ENCODE measurements at places on chromosomes 12 and 14. TPM values are rescaled to one million over a fixed set of nuclear protein-coding genes. Genes with fewer than 3 reads are reported as not detected.

CLMN gene
- 6.0 TPM for total RNA-seq

GYS2 gene
- 86.8 TPM for total RNA-seq

IGFBP6 gene
- 13.6 TPM for total RNA-seq

KERA gene
- not detected for total RNA-seq

B3GNT4 gene
- total RNA-seq: not detected

IL26 gene
- not detected for total RNA-seq

OR8S1 gene
- not detected for total RNA-seq

ZBTB42 gene
- total RNA-seq: 5.4 TPM

CD4 gene
- total RNA-seq: 44.8 TPM

TMEM233 gene
- total RNA-seq: 0.05 TPM

RFX4 gene
- not detected for total RNA-seq

RNASE7 gene
- total RNA-seq: 0.33 TPM

PPP4R4 gene
- total RNA-seq: 0.67 TPM

RD3L gene
- total RNA-seq: 0.09 TPM

ZFC3H1 gene
- 32.3 TPM for total RNA-seq

IKZF4 gene
- 0.47 TPM for total RNA-seq

KLHDC1 gene
- 4.1 TPM for total RNA-seq

NXPH4 gene
- not detected for total RNA-seq

SCNN1A gene
- 0.47 TPM for total RNA-seq

P2RX7 gene
- total RNA-seq: 2.4 TPM

CBLN3 gene
- 0.59 TPM for total RNA-seq

DPPA3 gene
- not detected for total RNA-seq

TMEM132C gene
- total RNA-seq: 0.05 TPM

TM9SF1 gene
- total RNA-seq: 76.2 TPM

MEG3 gene
- total RNA-seq: 26.4 TPM

ASCL1 gene
- not detected for total RNA-seq

ADSS1 gene
- total RNA-seq: 13.3 TPM

FGD4 gene
- 26.4 TPM for total RNA-seq

TAS2R42 gene
- total RNA-seq: not detected

NANOG gene
- 0.17 TPM for total RNA-seq

MAP1LC3B2 gene
- not detected for total RNA-seq

GLI1 gene
- 0.09 TPM for total RNA-seq

CSRP2 gene
- total RNA-seq: 27.8 TPM

C1QL4 gene
- total RNA-seq: not detected
